ENCODE measurements at places on chromosomes 5 and 9.

- no peak for DNase-seq
Observed at GRCh38 chr5:133790898-133791297, 177.5 kb downstream of the C5orf15 start.

DNA sequence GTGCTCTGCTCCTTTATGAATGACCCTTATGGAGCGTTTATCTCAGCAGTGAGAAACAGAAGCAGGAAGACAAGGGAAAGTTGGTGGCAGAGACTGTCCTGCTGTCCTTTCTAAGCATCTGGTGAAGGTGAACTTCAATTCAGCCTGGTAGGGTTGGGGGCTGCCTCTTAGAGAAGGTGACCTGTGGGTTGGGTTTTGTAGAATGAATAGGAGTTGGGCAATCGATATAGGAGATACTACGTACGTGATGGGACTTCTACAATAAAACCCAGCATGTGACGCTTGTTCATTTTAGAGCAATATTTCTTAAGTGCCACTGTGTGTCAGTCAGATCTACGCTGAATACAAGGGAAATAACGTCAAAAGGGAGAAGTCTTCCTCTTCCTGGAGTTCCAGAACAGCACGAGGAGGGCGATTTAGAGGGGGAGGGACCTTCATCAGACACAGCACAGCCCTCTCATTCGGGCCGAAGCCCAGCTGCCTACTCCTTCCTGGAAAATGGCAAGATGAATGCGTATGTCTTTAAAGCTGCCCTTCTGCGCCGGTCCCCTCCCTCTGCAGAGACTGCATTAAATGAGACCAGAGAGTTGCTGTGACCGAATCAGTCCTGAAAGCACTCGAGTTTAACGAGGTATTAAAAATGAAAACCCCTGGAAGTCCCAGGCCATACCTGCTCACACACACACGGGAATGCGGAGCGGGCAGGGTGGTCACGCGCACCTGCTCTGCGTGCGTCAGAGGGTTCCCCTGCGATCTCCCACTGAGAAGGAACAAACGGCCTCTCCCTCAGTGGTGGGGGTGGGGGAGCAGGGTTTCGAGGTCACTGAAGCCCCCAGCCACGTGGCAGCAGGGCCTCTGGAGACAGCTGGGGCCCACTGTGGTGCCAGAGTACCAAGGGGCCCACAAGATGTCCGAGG lies 85.3 kb upstream of the SARDH start:
- no peak for DNase-seq

DNA sequence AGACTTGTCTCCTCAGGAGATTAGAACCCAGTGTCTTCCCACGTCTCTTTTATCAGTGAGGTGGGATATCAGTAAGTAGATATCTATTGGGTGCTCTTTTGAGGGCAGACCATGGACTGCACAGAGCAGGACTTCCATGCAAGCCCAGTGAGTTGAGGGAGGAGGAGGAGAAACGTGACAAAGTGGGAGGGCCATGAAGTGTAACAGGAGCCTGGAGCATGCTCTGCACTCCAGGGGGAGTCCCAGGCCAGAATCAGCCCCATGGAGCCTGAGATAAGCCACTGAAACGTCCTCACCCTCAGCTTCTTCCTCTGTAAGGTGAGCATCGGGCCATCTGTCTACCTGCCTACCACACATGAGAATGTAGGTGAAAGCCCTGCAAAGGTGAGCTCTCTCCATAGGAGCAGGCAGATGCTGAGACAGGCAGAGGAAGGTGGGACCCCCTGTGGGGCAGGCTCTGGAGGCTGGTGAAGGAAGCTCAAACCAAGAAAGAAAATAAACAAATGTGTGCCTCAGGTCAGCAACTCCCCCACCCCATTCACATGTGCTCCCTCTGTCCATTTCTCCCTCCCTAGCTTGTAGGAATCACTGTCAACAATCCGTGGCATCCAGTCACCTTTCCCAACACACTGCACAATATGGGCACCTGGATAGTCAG lies 87.4 kb downstream of the NRG2 start:
- no peak for DNase-seq

GRCh38 chr5:158344376-158344775 lies 485.4 kb upstream of the CLINT1 start:
- no peak for DNase-seq

DNA sequence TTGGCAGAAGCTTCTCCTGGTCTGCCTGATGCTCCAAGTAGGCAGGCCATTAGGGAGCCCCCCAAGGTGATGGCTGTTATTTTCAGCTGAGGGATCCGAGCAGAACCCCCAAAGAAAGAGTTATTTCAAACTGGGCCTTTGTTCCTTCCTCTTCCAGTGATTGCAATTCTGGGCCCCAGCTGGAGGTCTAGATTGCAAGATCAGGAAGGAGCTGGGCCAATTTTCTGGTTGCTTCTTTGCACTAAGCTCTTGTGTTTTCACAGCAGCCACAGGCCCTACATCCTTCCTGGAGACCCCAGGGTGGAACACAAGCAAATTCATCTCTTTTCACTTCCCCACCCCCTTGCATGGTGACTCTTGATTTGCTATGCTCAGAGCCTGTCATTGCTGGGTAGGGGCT lies 215.0 kb downstream of the SEMA6A start:
- no peak for DNase-seq

DNA sequence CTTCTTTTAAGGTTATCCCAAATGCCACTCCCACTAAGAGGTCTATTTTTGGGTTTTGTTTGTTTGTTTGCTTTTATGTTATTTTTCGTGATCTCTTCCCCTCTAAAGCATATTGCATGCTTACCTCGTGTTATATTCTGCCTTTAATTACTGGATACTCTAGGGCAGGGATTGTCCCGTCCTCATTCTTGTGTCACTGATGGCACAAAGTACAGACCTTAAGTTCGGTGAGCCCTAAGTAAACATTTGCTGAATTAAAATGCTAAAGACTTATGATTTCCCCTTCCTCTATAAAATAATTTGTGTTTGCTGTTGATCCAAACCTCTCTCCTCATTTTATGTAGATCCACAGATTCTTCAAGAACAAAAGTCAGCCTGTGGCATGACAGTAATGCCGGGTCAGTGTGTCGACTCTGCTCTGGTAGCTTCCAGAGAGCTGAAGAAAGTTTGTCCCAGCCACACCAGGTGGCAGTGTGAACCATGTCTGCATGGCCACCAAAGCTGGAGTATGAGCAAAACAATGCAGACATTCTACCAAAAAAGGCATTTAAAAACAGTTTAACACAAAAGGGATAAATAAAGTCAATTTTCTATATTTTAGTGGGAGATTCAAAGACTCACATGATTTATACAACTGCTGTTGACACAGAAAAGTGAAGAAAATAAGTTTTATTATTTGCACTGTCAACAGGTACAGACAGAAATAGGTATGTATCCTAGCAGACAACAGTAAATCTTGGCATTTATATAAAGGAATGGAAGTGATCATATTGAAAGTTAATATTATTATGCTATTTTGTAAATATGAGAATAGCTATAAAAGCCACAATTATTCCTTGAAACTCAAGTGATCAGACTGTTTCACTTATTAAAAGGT lies 17.9 kb upstream of the POC5 start:
- no peak for DNase-seq

DNA sequence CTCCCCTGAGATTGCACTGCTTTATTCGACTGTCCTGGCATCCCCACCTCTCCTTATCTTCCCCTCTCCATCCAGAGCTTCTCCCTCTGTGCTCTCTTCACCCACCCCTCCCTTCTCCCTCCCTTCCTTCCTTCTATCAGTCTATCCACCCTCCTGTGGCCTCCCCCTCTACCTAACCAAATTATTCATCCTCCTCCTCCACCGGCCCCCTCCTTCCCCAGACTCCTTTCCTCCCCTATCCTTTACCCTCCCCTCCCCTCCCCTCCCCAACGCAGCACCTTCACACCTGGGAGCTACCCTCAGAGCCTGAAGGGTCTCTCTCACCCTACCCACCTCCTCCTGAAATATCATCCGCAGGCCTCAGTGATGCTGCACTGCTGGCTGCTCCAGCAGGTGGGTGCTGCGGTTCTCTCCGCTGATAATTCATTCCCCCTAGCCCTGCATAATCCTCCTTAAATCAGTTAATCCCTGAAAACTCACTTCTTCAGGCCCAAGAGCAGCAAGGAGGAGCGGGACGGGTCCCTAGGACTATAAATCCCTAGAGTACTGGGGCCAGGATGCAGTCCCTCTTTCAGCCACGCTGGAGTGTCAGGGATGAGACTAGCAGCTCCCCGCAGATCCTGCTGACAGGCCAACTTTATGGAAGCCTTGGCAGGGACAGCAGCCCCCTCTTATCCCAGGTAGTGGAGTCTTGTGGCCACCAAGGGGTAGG lies 97.8 kb downstream of the PCDH1 start:
- no peak for DNase-seq

DNA sequence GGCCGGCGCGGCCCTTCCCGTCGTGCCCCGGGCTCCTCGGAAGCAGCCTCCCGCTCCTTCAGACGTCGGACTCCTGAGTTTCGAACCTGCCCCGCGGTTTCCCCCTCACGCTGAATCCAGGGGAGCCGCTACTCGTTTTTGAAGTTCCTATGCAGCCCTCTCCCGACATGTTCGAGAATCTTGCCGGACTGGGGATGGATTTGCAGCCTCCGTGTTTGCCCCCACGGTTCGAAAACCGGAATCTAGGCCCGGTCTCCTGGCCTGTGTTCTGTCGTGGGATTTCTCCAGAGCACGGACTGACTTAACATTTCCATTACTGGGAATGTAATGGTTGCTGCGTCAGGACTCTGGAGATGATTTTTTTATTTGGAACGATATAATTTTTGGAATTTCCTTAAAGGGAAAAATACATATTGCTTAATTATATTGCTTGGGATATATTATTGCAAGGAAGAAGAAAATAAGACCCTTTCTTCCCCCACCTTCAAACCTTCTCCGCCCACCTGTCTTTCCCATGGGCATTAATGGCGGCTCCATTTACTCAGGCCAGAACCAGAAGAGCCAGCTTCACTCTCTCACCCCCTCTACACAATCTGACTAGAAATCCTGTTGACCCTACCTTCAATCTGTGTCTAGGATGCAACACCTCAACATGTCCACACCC lies 8.5 kb upstream of the MGAT1 start:
- no peak for DNase-seq
